ENCODE measurements at places on chromosomes 2 and 18.

DNA sequence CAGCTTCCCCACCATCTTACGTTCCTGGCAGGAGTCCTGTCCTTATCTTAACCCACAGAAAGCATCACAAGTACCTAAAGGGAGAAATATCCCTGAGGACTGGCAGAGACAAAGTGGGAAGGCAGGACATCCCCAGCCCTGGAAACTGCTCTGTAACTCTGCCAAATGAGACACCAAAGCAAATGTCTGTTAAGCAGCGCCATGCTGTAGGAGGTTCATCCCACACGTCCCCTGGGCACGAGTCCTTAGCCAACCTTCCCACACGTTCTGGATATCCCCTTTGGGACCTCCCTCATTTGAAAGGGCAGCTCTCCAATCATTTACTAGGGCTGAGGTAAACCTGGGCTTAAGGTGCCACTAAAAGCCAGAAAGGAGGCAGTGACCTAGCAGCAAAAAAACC is 207.2 kb downstream of the ATAD2B start:
- DNase-seq, result no peak

DNA sequence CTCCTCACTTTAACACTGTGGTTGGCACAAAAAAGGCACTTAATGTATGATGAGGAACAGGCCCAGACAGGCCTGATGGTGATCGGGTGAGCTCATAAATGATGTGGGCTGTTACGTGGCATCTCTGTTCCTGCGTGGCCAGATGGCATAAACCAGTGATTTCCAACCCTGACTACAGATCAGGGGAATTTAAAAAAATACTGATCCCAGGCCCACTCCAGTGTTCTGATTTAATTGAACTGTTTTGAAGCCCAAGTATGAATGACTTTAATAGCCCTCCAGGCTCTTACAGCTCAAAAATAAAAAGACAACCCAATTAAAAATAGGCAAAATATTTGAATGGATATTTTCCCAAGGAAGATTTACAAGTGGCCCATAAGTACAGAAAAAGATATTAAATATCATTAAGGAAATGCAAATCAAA is 48.2 kb downstream of the LIPG start:
- DNase-seq, result no peak

- DNase-seq, result no peak
Measured at GRCh38 chr18:79000997-79001396, 21.4 kb downstream of the SALL3 start.

GRCh38 chr2:197378086-197378485 is 56.7 kb downstream of the SF3B1 start:
- DNase-seq, result no peak

- no peak for DNase-seq
Measured at GRCh38 chr18:51070545-51070944, 40.5 kb downstream of the SMAD4 start.

DNA sequence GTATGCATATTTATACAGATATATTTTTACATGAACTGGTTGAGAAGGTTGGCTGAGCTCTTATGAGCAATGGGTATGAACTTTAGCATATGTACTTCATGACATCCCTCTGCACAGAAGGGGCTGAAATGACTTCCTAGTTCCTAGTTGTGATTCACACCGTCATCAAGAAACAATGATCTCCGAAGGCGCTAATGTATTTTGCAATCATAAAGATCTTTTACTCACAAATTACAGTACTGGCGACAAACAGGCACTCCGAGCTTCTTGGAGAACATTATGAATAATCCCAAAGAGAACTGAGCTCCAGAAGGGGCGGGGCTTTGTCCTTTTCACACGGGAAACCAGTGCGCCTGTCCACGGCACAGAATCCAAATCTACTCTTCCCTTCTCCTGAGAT is 18.1 kb downstream of the BCL2 start:
- DNase-seq, result no peak

DNA sequence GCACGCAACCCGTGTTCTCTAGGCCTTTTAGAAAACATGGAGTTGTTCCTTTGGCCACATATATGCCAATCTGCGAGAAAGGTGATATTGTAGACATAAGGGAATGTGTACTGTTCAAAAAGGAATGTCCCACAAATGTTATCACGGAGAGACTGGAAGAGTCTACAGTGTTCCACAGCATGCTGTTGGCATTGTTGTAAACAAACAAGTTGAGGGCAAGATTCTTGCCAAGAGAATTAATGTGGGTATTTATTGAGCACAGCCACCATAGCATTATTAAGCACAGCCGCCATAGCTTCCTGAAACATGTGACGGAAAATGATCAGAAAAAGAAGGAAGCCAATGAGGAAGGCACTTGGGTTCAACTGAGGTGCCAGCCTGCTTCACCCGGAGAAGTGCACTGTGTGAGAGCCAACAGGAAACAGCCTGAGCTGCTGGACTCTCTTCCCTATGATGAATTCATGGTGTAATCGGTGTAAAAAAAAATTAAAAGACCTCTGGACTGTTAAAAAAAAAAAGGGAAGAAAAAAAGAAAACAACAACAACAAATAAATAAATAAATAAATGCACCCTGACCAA is 29.0 kb upstream of the REL start:
- no peak for DNase-seq

DNA sequence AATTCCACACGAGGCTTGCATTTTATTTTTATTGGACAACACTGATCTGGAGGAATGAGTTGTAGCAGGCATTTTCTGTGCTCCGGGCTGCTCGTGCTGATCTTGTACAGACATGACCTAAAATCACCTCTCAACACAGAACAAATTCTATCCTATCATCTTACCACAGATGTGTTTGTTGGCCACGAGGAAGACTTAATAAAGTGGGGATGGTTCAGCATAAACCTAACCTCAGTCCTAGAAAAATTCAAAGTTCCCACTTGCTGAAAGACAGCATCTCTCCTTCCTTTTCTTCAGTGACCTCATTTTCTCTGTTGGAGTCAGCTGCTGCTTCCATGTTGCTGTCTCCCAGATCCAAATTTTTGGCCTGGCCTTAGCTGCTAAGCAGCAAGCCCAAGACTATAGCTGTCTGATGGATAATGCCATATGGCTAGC is 45.3 kb downstream of the RBKS start:
- no peak for DNase-seq

DNA sequence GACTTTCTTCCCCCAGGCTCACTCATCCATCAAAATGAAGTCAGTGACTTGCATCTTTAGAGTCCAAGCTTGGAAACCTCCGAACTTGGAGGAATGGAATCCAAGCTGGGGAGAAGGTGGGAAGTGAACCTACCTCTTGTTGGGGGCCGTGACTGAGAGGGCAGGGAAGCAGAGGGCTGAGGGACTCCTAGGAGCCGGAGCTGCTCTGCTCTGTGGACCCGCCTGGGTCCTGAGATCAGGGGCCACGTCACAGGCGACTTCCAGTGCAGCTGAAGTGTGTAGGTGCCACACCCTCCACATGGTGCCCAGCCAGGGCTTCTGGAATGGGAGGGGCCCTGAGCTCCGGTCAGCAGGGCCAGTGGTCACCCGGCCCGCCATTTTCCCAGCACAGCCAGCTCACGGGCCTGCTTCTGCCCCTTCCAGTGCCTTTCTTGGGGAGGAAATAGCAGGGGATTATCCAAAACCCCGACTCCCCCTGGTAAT is 63.4 kb upstream of the OTOS start:
- DNase-seq, result no peak

GRCh38 chr2:207133820-207134519 is 31.8 kb downstream of the KLF7 start:
- DNase-seq, result peak; percentile 78

- DNase-seq, result peak; percentile 76
Measured at GRCh38 chr2:2057125-2057721, 273.9 kb downstream of the MYT1L start.

GRCh38 chr2:39218391-39218790 is 25.4 kb downstream of the CDKL4 start:
- DNase-seq, result no peak

DNA sequence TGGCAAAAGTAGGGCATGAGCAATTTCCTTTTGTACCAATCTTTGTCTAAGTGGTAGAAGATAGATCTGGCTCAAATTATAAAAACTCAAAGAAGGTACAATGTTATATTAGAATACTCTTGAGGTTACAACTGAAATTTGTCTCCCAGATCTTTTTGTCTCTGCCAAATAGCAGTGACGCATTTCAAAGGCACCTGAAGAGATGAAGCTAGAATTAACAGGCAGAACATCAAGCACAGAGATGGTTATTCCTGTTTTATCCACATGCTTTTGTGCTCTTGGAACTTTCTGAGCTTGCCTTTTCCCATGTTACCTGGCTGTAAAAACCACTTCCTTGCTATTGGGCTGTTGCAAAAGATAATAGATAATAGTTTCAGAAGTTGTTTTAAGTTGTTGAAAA is 74.3 kb downstream of the GREB1L start:
- no peak for DNase-seq

- DNase-seq, result no peak
Measured at GRCh38 chr18:51226068-51226467, 28.6 kb upstream of the MEX3C start.

GRCh38 chr18:73980289-73980979 is 167.2 kb downstream of the FBXO15 start:
- no peak for DNase-seq

DNA sequence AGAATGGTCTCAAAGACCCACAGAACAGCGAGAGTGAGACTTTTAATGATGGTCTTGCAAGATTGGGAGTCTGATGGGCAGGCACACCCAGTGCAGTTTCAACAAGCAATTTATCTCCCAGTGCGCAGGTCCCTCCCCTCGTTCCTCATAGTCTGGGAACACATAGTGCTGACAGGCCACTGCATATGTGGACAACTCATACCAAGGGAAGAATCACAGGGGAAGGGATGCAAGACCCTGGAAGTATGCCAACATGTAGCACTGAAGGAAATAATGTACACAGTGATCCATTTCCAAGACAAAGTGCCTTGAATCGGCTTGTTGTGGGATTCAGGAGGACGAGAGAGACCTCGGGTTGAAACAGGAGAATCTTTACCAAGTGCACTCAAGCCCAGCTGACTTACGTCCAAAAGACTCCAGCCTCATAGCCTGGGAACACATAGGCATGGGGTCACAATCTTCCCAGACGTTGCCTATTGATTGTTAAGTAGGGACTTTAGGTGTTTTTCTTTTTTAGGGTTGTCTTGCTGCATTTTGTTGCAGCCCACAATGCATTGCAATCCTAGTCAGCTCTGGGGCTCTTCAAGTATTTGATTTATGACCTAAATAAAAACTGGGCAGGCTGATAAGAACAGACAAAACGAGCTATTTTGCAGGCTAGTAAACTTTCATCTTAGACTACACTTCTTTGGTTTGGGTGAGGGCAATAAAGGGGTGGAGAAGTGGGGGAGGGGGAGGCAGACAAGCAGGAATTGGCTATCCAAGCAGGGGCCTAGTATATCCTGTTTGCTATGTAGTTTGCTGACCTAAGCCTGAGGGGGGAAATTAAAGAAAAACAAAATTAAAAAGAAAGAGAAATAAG is 24.7 kb upstream of the SERPINB5 start:
- no peak for DNase-seq

- no peak for DNase-seq
Measured at GRCh38 chr2:18611184-18611583, 21.8 kb upstream of the NT5C1B start.

GRCh38 chr2:241882091-241882625 is 12.6 kb downstream of the RTP5 start:
- DNase-seq, result no peak

DNA sequence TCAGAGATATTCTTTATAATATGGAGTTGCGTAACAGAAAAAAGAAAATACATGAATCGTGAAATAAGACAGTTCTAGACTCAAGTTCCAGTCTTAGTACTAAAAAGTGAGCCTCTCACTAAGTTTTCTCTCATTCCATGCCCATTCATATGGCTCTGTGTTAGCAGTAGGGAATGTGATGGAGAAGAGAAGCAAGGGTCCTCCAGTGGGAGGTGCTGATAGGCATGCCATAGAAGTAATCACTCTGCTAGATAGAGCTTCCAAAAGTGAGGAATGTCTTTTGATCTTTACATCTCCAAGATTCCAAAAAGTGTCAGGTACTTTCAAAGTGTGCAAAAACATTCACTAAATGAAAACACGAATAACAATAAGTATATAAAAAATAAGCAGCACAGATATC is 678.4 kb downstream of the DCDC2C start:
- DNase-seq, result no peak

GRCh38 chr18:69215161-69215560 is 185.5 kb upstream of the DOK6 start:
- DNase-seq, result no peak

- no peak for DNase-seq
Measured at GRCh38 chr2:36819095-36819711, 122.7 kb downstream of the VIT start.

GRCh38 chr18:44323125-44323524 is 357.6 kb upstream of the SETBP1 start:
- DNase-seq, result no peak

DNA sequence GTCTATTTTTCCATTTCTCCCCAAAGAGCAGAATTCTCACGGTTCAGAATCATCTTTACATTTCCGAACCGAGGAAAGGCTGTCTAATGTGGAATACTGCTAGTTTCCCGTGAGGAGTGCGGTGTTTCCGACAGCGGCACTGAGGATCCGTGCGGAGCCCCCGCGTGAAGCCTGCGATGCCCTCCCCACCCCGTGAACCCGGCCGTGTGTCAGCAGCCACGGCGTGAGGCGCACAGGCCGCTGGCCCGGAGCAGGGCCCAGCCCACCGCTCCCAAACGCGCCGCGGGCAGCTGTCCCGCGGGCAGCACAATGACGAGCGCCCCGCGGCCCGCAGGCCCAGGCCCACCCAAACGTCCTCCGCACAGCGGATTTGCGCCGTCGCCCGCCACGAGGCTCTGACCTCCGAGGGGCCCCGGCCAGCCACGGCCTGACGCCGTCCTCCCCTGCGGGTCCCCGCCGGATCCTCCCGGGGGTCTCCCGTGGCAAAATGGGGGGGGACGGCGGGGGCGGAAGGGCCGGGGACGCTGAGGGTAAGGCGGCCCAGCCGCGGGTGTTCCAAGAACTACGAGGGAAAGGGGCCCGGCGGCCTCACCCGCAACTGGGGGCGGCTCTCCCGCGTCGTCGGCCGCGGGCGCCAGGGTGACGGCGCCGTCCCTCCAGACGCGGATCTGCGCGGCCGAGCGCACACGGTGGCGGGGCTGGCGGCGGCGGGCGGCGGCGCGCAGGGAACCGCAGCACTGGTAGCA is 796 bp downstream of the SPIRE1 start:
- DNase-seq, result peak; percentile 77
